ENCODE measurements at places on chromosomes 7 and 10. TPM values are rescaled to one million over a fixed set of nuclear protein-coding genes. Genes with fewer than 3 reads are reported as not detected.

The PNLIP gene
- 0.12 TPM for polyA plus RNA-seq

The COA1 gene
- polyA plus RNA-seq = 47.5 TPM

DNA sequence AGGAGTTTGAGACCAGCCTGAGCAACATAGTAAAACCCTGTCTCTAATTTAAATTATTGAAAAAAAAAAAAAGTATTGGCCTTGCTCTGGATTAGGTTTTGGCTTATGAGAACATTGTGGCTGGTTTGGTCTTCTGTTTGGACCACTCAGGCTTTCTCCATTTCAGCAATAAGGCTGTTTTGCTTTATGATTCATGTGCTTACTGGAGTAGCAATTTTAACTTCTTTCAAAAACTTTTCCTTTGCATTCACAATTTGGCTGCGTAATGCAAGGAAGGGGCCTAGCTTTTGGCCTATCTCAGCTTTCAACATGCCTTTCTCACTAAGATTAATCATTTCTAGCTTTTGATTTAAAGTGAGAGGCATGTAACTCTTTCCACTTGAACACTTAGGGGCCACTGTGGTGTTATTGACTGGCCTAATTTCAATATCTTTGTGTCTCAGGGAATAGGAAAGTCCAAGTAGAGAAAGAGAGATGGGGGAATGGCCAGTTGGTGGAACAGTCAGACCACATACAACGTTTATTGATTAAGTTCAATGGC, 38.0 kb upstream of the SRPK2 start:
- H3K4me1 ChIP-seq = no peaks in the 10 kb centered on the region
- no peaks in the 10 kb centered on the region for H3K27me3 ChIP-seq
- H3K27ac ChIP-seq = no peak overlapping the region
- DNase-seq = no peak

- no peaks in the 10 kb centered on the region for H3K27me3 ChIP-seq
- no peak overlapping the region for H3K27ac ChIP-seq
- H3K4me3 ChIP-seq = no peak overlapping the region
- H3K36me3 ChIP-seq = no peaks in the 10 kb centered on the region
These were observed 551.2 kb upstream of the ANKRD30A start for GRCh38 chr10:36574207-36574606.

The CYP2W1 gene
- 598 TPM for polyA plus RNA-seq

The CPA4 gene
- 7.9 TPM for polyA plus RNA-seq

- H3K36me3 ChIP-seq = no peaks in the 10 kb centered on the region
- no peak for DNase-seq
- H3K4me1 ChIP-seq = peaks cover 10% of the 10 kb centered on the region
- H3K4me3 ChIP-seq = peak overlapping the region; percentile 91
- H3K27ac ChIP-seq = peak overlapping the region; percentile 92
These were observed 763 bp upstream of the RALA start for GRCh38 chr7:39622609-39623008.

- no peaks in the 10 kb centered on the region for H3K36me3 ChIP-seq
- H3K27me3 ChIP-seq = no peaks in the 10 kb centered on the region
- H3K4me3 ChIP-seq = no peak overlapping the region
- H3K4me1 ChIP-seq = no peaks in the 10 kb centered on the region
- DNase-seq = no peak
These were observed 184.1 kb downstream of the RELN start for GRCh38 chr7:103805346-103805745.

DNA sequence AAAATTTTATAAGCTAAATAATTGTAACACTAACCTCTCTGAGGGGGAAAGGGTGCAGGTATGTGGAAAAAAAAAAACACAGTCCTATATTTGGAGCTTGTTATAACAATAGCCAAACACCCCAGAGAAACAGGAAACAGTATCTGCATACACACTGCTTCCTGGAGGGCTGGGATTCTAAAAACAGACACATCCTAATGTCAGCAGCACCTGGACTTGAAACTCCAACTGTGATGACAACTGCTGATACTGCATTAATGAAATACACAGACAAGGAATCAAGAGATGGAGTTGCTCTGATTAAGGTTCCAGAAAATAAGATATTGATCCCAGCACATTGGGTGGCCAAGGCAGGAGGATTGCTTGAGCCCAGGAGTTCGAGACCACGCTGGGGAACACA, 9.3 kb downstream of the DAGLB start:
- DNase-seq = no peak
- no peak overlapping the region for H3K4me3 ChIP-seq
- H3K4me1 ChIP-seq = no peaks in the 10 kb centered on the region

All from large intestine (tissue), 12 donors.